Globus pallidus (tissue), 1 donor: ENCODE measurements at places on chromosomes 11 and 22.

DNA sequence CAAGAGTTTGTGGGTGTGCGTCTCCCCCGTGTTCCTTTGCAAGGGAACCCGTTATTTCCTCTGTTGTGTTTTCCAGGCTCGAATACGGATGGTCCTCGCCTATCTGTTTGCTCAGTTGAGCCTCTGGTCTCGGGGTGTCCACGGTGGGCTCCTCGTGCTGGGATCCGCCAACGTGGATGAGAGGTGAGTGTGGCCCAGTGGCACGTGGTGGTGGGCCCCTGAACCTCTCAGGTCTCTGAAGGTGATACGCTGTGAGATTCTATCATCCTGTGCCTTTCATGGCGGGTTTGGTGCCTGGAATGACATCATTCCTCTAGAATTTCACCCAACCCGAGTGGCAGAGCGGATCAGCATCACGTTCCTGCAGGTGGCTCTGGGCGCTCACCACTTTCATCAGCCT lies 32.5 kb downstream of the NADSYN1 start:
- DNase-seq: no peak

- DNase-seq: no peak
Measured at GRCh38 chr11:4677948-4678347, 19.7 kb downstream of the OR51E2 start.

DNA sequence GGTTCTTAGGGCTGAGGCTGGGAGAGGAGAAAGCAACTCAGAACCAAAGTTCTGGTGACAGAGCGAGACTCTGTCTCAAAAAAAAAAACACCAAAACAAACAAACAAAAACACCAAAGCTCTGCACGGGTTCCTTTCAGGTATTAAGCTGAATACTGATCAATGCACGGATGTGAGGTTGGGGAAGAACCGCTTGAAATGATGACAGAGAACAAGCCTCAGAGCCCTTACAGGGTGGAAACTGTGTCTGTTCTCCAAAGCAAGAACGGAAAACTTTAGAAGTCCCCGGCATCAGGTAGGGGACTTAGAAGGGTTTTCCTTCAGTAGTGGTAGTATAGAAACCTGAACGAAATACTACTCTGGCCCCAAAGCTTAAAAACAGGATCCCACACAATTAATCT lies 260.0 kb downstream of the TBC1D22A start:
- DNase-seq: no peak

- no peak for DNase-seq
Measured at GRCh38 chr22:47604563-47604962, 842.1 kb downstream of the TBC1D22A start.

GRCh38 chr11:15106201-15106965 lies 8.3 kb upstream of the INSC start:
- DNase-seq: no peak

GRCh38 chr11:8426076-8426475 lies 162.4 kb upstream of the LMO1 start:
- peak; percentile 31 for DNase-seq

DNA sequence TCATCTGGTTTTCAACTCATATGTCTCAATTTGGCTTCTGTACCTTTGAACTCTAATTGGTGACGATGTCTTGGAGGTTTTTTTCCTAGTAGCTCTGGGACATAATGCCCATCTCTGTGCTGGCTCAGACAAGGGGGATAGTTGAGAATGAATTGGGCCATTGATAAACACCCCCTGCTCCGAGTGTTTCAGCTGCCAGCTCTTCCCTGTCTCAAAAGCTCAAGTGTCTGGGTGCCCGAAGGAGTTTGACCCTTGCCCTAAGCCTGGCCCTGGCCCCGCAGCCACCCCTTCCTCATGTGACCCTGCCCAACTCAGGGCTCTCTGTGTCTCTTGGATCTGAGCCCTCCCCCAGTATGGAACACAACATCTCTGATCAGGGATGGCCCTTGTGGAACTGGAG lies 3.0 kb downstream of the INSC start:
- peak; percentile 83 for DNase-seq

- peak; percentile 8 for DNase-seq
Measured at GRCh38 chr22:22201185-22201929, 43.2 kb upstream of the VPREB1 start.

DNA sequence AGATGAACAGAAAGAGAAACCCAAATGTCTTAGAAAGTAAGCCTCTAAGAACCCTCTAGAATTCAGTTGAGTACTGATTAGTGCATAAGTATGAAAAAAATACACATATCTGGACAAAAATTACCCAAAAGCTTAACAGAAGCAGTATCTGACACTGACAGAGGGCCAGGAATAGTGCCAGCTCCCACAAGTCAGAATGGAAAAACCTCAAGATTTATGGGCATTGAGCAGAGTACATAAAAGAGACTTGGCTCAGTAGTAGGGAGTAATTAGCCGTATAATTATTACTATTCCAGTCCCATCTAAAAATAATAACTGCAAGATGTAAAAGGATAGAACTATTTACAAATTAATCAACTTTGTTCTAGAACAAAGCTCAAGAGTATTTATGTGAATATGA lies 834.5 kb downstream of the FAM181B start:
- no peak for DNase-seq

GRCh38 chr22:17272511-17272991 lies 53.3 kb upstream of the ADA2 start:
- DNase-seq: no peak
